ENCODE measurements at places on chromosomes 5 and 9.
A peak's percentile ranks its signal among the peaks of the same experiment; 100 is the strongest.

DNA sequence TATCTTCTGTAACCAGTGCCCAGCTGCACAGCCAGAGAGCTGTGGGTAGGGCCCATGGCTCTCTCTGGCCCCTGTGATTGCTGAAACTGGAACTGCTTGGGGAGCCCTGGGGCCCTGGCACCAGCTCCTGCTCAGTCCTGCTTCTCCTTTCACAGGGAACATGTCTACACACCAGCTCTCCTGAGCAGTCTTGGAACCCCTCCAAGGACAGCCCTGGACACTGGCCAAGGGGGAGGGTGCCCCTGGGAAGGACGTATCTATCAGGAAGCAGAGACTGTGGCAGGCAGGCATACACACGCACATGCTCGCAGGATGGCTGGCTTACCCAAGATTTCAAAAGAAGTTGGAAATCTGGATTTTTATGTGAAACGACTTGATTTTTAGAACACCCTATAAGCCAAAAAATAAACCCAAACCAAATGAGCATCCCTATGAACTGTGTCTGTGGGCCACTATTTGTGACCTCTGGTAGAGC, 8.8 kb upstream of the TRAF1 start:
- peak; percentile 86 for DNase-seq

GRCh38 chr5:80654054-80654390, 430 bp upstream of the MSH3 start:
- no peak for DNase-seq

DNA sequence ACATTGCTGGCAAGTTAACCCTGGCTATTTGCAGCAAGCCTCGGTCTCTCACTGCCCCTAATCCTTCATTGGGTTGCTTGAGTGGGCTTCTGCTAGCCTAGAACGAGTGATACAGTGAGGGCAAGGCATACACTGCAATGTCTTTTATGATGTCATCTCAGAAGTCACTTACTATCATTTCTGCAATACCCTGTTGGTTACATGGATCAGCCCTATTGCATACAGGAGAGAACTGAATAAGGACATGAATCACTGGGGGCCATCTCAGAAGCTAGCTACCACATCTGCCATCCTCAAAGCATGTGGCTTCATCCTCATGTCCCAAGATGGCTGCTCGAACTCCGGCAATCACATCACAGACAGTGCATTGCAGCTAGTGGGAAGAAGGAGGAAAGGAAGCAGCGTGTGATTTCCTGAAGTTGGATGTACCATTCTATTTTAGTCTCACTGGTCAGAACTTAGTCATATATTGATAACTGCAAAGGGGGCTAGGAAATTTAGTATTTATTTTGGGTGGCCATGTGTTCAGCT, 33.3 kb upstream of the CDKN2AIPNL start:
- DNase-seq = peak; percentile 10

GRCh38 chr9:27387722-27388121, 90.8 kb upstream of the EQTN start:
- DNase-seq = no peak

- DNase-seq = no peak
These were observed 24.9 kb downstream of the CAST start for GRCh38 chr5:96687080-96687479.

- no peak for DNase-seq
These were observed 648.9 kb upstream of the KLF4 start for GRCh38 chr9:108138516-108138915.

DNA sequence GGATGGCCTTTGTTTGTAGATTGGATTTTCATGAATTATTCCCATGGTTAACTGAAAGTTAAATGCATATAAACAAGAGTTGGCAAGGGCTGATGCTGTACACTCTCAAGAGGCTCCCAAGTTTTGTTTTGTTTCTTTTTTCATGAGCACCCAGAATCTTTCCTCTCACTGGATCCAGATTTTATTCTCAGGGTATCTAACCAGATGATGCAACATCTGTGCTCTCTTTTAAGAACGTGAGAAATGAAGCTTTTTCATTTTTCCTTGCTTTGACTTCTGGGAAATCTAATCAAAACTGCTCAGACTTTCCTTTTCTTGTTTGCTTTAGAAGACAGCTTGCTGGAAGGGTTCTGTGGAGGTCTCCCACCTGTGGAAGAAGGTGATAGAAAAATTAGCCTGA, 142.7 kb upstream of the SLC12A2 start:
- no peak for DNase-seq

DNA sequence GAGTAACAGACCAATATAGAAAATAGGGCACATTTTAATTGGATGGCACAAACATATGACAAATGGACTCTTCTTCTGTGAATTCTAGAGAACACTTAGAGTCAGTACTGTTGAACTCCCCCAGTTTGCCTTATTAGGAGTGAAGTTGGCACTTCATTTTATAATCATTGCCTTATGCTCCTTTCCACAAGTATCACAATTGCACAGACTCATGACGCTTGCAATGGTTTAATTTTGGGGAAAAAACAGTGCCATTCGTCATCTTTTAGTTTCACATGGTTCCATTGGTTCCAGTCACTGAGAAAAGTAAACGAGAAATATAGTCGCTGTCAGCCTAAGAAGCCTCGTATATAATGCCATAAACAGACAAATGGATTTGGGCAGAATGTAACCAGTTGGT, 71.2 kb downstream of the LURAP1L start:
- DNase-seq = no peak
